ENCODE measurements at places on chromosomes 2 and 18. TPM values are rescaled to one million over a fixed set of nuclear protein-coding genes. Genes with fewer than 3 reads are reported as not detected.

Gene IAH1
- 33.2 TPM for total RNA-seq

Gene MOCOS
- 54.0 TPM for total RNA-seq

Gene RGPD4
- not detected for total RNA-seq

Gene RAPGEF4
- 2.2 TPM for total RNA-seq

Gene AFF3
- 2.0 TPM for total RNA-seq

Measured in A375 (cell line).